ACHN (cell line): ENCODE measurements at places on chromosomes 3 and 15.

DNA sequence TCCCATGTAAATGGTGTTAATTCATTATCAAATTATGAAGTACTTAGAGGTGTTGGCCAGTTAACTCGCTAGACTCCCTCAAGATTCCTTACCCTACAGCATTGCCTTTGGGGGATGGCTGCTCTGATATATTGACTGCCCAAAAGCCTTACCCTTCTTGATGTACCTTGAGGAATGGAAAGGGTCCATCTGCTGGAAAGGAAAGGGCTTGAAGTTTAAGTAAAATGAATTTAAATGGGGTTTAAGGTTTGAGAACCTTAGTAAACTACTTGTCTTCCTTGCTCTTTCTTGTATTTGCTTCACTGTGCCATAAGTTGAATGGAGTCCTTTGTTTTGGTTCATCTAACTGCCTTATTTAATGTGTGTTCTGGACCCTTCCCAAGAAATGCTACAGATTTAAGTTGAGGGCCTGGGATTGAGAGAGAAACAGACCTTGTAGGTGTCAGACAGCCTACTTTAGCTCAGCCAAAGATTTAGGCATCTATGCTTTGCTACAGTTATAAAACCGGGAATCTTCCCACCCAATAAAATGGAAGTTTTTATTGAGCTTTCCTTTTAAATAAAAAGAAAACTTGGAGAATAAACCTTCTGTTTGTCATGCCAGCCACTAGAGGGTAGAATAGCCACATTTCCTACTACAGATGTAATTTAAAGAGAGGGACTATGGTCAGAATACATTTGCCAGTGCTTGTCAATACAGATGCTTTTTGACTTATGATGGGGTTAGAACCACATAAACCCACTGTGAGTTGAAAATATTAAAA is 25.3 kb downstream of the CMSS1 start:
- peak; percentile 59 for DNase-seq

- DNase-seq: no peak
Observed at GRCh38 chr15:41562784-41563198, 3.8 kb downstream of the TYRO3 start.

DNA sequence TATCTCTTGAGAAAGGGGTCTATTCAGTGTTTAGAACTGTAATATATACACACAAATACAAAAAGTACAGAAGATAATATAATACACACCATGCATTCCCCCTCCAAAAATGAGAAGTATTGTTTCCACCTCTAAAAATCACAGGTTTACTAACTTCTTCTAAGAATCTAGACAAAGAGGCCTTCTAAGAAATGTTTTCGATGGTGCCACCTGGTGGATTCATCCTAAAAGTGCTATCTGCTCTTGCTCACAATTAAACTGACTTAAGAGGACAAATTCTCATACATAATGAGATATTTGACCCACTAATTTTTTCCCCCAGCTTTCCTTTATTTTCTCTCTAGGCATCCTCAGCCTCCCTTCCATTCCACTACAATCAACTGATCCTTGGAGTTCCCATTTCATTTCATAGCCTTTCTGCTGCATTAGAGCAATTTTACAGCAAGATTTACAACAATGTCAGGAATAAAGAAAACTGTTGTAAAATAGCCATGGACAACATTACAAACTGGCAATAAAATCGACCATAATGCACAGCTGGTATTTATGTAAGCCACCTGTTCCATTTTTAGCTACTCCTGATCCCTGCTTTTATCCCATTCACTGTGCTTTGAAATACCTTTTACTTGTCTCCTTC is 124.6 kb downstream of the ARRDC4 start:
- DNase-seq: peak; percentile 56

DNA sequence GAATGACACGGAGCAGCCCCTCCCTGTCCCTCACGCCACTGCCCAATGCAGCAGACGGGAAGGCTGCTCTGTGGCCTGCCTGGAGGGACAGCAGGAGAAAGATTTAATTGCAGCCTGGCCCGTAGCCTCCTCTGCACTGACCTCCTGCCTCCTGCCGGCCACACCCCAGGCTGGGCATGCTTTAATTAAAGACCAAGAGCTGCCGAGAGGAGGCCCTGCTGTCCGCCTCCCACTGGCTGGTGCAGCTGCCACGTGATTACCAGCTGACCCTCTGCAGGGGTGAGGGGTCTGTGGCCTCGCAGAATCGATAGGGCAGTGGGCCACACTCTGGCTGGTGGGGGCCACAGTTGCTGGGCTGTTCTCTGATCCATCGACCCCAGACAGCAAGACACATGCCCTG is 100.2 kb upstream of the PRR23E start:
- DNase-seq: no peak

GRCh38 chr3:51949121-51949520 is 6.1 kb upstream of the GPR62 start:
- DNase-seq: no peak

GRCh38 chr15:92377083-92377789 is 16.4 kb upstream of the ST8SIA2 start:
- no peak for DNase-seq

DNA sequence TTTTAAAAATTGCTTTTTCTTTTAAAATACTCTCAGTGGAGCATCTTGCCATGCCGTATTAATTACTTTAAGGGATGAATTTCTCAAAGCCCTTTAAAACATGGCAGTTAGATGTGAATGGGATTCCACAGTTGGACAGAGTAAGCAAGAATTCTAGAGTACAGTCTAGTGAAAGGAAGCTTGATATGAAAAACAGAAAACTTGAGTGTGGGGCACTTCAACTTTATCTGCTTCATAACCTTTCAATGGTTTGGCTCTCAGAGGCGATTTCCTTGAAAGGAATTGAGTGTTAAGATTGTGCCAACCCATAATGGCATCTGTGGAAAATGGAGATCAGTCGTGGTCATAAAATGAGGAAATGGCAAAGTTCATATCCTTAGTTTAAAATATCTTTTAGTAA is 127.7 kb upstream of the SAMMSON start:
- no peak for DNase-seq

GRCh38 chr15:55937040-55937439 is 56.4 kb downstream of the NEDD4 start:
- DNase-seq: no peak

GRCh38 chr15:87477737-87478686 is 778.5 kb downstream of the NTRK3 start:
- peak; percentile 91 for DNase-seq

- DNase-seq: no peak
Observed at GRCh38 chr15:27951191-27951890, 147.8 kb downstream of the OCA2 start.

GRCh38 chr3:170598091-170598502 is 12.2 kb upstream of the SLC7A14 start:
- no peak for DNase-seq

- no peak for DNase-seq
Observed at GRCh38 chr15:52289629-52290081, 5.9 kb downstream of the MYO5C start.

DNA sequence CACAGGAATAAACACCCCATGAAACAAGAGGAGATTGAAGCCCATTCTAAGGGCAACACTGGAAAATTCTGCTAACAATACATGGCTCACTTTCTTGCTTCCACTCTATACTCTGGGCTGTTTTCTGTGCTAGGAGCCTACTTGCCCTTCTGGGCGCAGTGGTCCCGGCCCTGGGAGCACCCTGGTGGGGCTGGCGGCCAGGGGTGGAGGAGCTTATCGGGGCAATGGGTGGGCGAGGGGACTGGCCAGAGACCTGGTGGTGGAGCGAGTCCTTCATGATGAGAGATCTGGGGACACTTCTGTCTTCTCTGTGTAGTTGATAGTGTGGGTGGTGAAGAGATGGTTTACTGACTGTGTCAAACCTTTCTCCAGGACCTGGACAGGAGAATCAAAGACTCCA is 1128.5 kb downstream of the TBL1XR1 start:
- DNase-seq: no peak

DNA sequence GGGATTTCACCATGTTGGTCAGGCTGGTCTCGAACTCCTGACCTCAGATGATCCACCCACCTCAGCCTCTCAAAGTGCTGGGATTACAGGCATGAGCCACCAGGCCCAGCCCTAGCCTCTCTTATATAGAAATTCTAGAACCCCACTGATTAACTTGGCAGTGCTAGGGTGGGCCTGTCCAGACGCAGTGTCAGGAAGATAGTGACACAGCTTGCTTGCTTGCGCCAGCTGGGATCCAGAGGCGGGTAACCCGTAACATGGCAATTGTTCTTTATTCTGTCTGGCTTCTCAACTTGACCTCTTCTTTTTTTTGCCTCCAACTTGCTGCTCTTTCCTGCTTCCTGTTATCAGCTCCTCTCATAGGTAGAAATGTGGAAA is 16.2 kb downstream of the CEP19 start:
- DNase-seq: no peak

DNA sequence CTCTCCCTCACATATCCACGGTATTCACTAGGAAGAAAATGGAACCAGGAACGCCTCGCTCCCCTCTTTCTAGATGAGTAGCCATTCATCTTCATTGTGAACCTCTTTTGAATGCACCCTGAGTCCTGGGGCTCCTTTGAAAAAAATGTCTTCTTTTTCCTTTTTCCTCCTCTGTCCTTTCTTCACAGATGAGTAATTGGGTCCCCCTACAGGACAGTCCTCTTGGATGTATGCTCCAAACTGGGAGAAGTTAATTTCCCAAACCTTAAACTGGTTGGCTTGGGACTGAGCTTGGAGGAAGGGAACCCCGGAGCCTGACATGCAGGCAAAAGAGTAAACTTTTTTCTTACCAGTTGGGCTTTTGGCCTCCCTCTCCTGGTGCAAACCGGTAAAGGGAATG is 108.8 kb downstream of the DPH6 start:
- no peak for DNase-seq

GRCh38 chr3:47849699-47850563 is 47.0 kb downstream of the DHX30 start:
- DNase-seq: peak; percentile 26

DNA sequence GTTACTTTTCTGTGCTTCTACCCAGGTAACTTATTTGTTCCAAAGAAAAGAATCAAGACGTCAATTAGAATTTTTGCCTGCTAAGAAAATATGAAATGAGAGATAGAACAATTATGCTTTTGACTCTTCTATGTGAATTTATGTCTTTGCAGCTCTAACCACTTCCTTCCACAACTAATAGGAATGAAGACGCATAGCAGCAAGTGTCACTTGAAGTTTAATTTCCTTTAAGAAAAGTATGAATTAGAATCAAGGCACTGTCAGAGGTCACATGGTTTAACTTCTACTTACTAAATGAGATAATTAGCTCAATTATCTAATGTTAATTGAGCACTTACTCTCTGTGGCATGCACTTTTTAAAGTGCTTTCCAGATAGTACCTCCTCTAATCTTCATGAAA is 3.3 kb downstream of the WDR49 start:
- DNase-seq: no peak

- DNase-seq: peak; percentile 93
Observed at GRCh38 chr3:15269091-15269989, 63.0 kb downstream of the SH3BP5 start.

DNA sequence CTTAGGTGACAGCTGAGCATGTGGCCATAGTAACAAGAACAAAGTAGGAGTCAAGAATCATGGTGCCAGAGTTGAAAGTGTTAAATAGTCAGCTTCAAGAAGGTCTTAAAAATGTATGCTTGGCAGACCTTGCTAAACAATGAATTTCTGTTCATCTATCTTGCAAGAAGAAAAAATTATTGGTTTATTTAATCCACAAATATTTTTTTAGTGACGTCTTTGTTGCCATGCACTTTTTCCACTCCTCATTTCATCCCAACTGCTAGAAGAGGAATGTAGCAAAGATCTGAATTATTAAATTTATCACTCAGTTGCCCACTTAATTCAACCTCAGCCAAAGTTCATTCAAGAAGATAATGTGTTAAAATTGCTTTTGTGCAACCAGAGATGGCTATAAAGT is 3.2 kb upstream of the SLC4A7 start:
- DNase-seq: no peak

DNA sequence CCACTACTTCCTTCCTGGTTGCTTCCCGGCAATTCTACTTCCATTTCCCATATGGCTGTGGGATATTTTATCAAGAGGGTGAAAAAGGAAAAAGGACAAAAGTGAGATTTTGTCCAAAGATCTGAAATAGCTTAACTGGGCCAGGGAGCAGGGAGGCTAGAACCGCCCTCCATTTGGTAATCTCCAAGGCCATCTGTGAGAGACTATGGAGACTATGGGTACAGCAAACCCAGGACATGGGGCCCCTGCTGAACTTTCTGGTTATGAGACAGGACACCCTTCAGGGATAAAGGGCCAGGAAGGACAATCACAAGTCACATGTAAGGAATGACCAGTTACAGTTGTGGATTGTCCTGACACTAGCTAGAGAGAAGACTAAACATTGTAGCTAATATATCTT is 24.3 kb downstream of the ZSCAN2 start:
- DNase-seq: no peak
